ENCODE measurements at places on chromosomes 11 and 22. TPM values are rescaled to one million over a fixed set of nuclear protein-coding genes. Genes with fewer than 3 reads are reported as not detected.
A peak's percentile ranks its signal among the peaks of the same experiment; 100 is the strongest.

DNA sequence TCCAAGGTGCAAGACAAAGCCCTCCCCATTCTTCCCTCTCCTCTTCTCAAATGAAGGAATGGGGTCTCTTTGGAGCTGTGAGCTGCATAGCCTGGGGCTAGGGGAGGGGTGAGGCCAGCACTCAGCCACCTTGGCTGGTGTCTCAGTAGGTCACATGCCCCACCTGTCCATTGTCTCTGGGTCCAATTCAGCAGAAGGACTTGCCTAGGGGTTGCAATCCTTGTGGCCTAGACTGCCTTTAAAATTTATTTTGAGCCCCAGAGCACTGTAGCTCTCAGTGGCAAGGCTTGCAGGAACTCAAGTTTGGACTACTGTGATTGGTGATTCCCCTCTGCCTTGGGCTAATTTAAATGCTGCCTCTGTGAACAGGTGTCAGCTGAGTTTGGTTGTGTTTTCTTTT lies 336.7 kb downstream of the DDX10 start:
- no peak for DNase-seq

The FGF4 gene
- not detected for total RNA-seq

- peak; percentile 53 for DNase-seq
Measured at GRCh38 chr11:101296896-101297295, 167.3 kb upstream of the PGR start.

DNA sequence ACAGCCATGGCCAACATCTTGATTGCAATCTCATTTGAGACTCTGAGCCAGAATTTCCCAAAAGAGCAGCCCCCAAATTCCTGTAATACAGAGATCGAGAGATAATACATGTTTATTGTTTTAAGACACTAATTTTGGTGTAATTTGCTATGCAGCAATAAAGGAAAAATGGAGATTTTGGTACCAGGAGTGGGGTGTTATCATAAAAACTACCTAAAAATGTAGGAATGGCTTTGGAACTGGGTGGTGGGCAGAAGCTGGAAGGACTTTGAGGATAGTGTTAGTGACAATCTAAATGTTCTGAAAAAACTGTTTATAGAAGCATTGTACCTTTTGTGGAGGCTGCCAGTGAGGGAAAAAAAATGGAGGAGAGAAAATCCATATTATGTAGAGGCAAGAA lies 32.4 kb downstream of the C11orf96 start:
- DNase-seq: no peak

DNA sequence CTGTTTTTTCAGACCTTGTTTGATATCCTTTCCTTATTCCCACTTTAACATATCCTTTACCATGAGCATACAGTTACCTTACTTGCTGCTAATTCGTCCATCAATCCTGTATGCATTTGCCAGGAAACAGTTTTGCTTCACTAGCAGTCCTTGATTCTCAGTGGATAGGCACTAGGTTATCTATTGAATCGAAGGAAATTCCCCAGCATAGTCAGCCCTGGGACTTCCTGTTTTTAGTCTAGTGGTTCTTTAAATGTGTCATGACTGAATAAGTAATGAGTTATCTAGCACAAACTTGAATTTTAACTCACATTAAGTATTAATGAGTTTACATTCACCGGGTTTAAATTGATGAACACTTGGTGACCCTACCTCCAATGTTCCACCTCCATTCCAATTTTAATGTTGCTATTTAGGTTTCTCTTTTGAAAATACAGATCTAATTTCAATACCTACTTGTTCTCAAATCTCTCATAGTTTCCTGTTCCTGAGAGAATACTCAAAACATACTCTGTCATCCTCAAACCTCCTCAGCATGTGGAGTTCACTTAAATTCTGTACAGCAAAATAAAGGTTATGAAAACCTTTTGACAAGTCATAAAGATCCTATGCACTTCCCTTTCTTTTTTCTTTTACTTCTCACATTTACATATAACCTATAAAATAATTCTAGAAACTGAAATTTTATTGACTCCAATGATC lies 1375.1 kb upstream of the TENM4 start:
- DNase-seq: no peak

GRCh38 chr11:69447786-69448185 lies 33.7 kb upstream of the LINC01488 start:
- peak; percentile 74 for DNase-seq

The VPREB1 gene
- total RNA-seq: not detected

DNA sequence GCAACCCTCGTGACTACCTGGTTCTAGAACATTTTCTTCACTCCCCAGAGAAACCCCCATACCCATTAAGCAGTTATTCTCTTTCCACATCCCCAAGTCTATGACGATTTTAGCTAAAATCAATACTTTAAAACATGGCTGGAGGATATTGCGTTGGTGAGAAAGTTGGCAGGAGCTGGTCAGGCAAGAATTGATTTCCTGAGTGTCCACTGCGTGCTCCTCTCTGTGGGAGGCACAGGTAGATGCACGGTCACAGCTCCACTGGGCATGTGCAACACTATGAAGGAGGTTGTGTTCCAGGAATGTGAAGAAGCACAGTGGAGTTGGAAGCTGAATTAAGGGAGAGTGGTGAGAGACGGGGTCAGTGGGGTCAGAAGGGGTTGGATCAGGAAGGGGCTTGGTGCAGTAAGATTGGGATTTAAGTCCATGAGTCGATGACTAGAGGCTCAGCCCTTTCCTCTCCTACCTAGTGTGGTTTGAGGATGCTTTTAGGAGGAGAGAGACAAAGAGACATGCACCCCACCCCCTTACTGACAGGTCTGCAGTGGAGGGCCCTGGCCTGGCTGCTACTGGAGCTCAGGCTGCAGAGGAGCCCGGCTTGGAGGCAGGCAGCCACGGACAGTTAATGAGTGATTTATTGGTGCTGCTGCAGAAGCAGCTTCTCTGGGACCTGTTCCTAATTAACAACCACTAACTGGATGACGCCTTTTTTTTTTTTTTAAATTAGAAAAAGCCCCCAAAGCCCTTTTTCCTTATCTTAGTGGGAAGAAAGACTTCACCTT lies 395.6 kb downstream of the TENM4 start:
- DNase-seq: no peak

The MAFF gene
- total RNA-seq: 27.9 TPM

- peak; percentile 84 for DNase-seq
Measured at GRCh38 chr22:38034278-38034882, 22.8 kb upstream of the PICK1 start.

DNA sequence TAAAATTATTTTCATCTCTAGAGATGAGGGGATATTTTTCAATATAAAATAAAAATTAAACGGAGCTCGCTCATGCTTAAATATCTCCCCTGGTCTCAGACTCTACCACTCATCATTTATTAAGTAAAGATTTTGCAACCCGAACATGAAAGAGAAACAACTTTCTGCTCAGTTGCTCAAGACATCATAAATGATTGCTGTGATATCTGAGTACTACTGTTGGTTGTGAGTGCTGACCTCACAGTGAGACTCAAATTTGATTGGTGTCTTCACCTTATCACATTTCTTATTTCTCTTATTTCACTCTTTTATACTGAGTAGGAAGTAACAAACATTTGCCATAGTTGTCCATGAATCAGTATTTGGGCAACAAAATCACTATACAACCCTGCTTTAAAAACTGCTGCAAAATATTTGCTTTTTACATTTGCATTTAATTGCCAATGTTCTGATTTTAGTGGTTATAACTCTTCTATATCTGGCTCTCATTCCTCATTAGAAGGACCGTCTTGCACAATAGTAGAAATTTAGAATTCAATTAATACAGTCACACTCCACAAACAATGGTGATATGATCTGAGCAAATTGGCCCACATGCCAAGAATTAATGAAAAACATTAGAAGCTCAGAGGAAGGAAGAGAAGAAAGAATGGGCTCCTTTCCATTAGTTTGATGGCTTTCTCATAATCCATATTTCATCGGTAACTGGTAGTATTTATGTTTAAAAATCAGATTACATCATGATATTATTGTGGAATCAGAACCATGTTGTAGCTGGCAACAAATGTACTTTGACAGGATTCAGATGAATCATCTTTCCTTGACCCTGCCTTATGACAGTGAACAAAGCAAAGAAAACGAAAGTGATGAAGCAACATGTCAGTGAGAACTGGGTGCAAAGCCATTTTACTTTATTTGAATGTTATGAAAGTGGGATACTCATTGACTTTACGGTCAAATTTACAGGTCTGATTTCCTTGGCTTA lies 973.6 kb upstream of the TENM4 start:
- DNase-seq: no peak

DNA sequence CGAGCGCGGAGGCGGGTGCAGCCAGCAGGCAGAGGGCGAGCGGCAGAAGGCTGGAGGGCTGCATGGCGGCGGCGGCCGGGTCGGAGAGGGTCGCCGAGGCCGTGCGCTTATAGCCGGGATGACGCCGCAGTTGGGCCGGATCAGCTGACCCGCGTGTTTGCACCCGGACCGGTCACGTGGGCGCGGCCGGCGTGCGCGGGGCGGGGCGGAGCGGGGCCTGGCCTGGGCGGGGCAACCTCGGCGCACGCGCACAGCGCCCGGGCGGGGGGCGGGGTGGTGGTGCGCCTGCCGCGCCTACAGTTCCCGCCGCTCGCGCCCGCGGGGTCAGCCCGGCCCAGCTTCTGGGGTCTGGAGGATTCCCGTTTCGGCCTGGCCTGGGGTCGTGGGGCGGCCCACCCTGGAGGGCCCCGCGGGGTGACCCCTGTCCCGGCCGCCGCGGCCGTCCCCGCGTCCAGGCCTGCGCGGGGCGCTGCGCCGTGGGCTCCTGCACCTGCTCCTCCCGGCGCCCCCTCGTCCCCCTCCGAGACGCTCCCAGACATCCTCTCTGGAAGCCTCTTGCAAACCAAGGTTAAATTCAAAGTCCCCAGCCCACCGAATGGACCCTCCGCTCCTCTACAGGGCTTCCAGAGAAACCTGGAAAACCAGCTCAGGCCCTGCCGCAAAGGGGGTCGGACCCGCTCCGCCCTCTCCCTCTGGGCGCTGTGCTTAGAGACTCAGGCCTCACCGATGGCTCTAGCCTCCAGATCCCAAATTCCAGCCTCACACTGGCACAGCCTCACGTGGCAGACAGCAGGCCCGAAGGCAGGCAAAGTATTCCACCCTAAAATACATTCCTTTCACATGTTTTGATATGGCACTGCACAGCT lies at the start of gene CTSD:
Gene CTSD (minus strand): TSS at position 132 of the 866 bp plus-strand sequence. CDS start 68 bp downstream, at position 64.
- no peak for DNase-seq

The INS gene
- not detected for total RNA-seq

- DNase-seq: no peak
Measured at GRCh38 chr11:131599285-131599684, 228.9 kb downstream of the NTM start.

DNA sequence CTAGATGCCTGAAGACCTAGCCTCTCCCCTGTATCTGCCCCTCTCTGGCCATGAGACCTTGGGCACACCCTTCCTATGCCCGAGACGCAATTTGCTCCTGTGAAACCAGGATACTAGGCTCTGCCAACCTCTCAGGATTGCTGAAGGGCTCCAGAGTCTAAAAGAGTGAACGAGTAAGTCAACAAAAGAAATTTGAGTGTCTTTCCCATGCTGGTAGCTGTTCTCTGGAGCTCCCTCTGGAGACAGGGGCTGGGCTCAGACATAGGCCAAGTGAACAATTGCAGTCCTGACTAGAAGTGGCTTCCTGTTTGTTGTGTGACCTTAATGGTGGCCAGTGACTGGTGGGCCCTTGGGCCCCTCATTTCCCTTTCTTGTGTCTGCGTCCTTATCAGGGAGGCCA lies 189.0 kb upstream of the NARS2 start:
- no peak for DNase-seq

DNA sequence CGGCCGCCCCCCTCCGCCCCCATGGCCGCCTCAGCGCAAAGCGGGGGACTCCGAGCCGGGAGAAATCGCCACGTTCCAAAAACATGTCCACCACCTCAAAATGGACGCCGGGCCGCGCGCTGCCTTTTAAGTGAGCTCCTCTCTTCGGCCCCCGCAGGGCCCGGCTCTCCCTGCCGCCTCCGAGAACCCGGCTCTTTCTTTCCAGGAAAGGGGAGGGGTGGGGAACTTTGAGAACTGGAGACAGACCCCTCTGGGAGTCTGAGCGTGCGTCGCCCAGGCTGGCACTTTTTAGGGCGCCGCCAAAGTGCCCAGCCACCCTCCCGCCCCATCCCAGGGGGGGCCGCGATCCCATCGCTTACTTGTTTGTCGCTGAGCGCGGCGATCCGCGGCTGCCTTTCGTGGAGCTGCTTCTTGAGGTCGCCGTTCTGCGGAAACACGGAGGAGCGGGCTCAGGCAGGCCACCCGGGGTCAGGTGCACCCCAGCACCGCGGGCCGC lies 1.6 kb downstream of the PHF21B start:
- DNase-seq: no peak

DNA sequence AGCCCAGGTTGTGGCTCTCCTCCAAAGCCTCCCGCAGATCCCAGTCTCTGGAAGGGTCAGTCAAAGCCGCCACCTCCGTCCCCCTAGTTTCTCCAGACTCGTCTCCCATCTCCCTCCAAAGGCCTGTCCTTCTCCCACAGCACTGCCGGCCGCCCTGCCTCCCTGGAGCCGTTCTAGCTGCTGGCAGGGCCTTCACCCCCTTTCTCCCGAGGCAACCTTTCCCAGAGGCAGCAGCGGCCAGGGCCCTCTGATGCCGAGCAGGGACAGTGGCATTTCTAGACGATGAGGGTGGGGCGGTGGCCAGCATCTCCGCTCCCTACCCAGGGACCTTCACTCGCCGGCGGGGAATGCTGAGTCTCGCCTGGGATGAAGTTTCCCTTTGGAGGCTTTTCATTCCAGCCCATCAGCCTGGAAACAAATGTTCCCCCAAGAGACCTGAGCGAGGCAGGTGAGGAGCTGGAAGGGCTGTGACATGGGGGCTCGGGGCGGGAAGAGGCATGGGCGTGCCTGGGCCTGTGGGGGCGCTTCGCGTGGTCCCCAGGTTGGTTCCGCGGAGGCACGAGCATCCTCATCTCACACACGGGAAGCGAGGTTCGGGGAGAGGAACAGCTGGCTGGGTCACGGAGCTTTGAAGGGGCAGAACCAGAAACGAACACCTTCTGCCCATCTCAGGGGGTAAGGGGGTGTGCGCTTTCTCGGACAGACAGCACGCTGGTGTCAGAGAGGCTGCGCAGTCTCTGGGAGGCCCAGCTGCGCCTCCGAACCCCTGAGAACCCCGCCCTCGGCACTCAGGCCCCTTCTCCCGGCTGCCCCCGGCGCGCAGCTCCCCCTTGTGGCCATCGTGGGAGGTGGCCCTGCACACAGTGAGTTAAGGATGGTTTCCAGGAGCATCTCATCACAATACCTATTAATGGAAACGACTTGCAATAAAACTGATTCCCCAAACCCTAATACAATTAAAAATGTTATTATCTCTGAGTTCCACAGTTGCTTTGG lies 18.1 kb upstream of the KLHL35 start:
- DNase-seq: no peak

- no peak for DNase-seq
Measured at GRCh38 chr11:44562845-44563460, 2.5 kb upstream of the CD82 start.

The ZNF280B gene
- total RNA-seq: 1.7 TPM

The LYVE1 gene
- total RNA-seq: not detected

The MPPED2 gene
- total RNA-seq: not detected

DNA sequence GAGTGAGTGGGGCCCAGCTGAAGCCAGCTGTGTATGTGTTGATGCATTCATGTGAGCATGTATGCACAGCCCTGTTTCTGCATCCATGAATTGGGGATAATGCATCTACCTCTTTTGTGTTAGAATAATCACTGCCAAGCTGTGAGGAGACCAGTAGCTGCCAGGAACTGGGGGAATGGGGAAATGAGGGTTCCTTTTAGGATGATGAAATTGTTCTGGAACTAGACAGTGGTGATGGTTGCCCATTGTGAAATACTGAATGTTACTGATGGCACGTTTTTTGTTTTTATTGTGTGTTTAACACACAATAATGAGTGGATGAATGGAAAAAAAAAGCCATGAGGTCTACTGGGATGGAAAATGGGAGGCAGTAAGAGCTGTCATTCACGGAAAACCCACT lies 45.3 kb upstream of the WNT11 start:
- DNase-seq: no peak

GRCh38 chr22:42635531-42635930 lies 4.9 kb downstream of the ATP5MGL start:
- DNase-seq: peak; percentile 82

Measured in PC-9 (cell line).